ENCODE measurements at places on chromosomes 2 and 18.

- no peak for DNase-seq
Measured at GRCh38 chr2:53417385-53417784, 350.2 kb upstream of the CHAC2 start.

GRCh38 chr2:229173825-229174359 is 97.2 kb downstream of the PID1 start:
- no peak for DNase-seq

- DNase-seq: no peak
Measured at GRCh38 chr2:16023506-16024360, 83.4 kb downstream of the MYCN start.

DNA sequence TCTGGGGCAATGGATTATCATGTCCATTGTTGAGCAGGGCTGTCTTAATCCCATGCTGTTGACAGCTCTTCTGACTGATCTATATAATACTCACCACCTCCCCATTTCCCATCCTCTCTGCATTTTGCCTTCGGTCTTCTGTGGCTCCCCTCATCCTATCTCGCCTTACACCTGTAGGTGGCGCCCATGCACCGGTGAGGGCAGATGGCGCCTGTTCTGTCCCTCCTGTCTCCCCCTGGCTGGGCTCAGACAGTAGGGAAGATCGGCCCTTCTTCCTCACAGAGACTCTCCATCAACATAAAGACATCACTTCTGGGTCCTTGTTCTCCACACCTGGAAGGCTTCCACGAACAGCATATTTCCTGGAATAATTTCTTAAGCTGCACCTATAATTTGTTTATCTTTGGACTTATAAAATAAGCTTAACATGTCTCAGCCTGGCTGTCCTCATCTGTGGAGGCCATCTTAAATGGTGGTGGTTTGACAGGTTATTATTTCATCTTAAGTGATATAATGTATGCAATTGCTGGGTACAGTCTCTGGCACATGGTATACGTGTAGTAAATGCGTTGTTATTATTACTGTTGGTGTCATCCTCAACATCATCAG is 10.9 kb upstream of the CDH20 start:
- no peak for DNase-seq

- DNase-seq: no peak
Measured at GRCh38 chr2:209977386-209978239, 24.8 kb upstream of the RPE start.

- no peak for DNase-seq
Measured at GRCh38 chr2:88099798-88100488, 27.9 kb downstream of the FABP1 start.

DNA sequence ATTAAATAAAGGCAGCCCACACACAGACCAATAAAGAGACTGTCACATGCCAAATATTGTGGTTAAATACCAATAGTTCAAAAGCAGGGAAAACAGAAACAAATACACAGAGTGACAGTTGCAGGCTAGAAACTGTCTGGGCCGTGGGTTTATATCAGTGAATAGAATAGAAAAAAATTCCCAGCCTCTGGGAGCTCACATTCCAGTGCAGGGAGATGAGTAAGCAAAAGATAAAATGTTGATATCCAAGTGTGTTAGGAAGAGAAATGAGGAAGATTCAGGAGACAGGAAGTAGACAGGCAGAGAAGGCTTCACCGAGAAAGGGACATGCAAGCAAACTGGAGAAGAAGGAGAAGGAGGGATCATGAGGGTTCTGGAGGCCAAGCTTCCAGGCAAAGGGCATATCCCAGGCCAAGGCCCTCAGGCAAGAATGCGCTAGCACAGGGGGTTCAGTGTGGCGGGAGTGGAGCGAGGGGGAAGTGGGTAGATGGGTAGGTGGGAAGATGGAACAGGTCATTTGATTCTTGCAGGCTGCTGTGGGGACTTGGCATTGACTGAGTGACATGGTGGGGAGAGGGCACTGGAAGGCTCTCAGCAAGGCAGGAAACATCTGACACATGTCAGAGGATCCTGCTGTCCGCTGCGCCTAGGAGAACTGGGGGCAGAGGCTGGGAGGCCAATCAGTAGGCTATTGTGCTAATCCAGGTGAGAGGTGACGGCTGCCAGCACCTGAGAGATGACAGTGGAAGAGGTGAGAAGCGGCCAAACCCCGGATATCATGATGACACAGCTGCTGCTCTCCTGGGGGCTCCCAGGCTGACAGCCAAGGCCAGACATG is 89.2 kb downstream of the ZBTB7C start:
- DNase-seq: no peak

GRCh38 chr2:212537726-212538304 is 787 bp downstream of the ERBB4 start:
- no peak for DNase-seq

- no peak for DNase-seq
Measured at GRCh38 chr2:33178209-33178608, 231.5 kb downstream of the LTBP1 start.

DNA sequence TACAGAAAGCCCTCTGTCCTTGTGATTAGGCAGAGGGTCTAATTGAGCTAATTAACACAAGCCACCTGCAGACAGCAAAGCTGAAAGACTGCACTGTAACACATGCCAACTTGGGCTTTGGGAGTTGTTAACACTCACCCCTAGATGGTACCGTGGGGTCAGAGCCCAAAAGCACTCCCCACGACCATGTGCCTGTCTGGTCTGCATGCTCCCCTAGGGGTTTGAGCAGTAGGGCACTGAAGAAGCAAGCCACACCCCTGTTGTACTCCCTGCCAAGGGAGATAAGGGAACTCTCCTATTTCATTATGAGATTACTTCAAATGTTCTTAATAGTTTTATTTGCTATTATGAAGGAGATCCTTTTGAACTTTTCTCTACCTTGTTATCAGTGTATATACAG is 560.1 kb upstream of the FSHR start:
- no peak for DNase-seq

GRCh38 chr2:219438453-219438852 is 3.8 kb downstream of the SPEG start:
- DNase-seq: no peak

GRCh38 chr18:6607343-6607742 is 122.2 kb upstream of the ARHGAP28 start:
- DNase-seq: no peak

GRCh38 chr18:75879196-75879595 is 451.7 kb upstream of the SMIM21 start:
- DNase-seq: no peak

DNA sequence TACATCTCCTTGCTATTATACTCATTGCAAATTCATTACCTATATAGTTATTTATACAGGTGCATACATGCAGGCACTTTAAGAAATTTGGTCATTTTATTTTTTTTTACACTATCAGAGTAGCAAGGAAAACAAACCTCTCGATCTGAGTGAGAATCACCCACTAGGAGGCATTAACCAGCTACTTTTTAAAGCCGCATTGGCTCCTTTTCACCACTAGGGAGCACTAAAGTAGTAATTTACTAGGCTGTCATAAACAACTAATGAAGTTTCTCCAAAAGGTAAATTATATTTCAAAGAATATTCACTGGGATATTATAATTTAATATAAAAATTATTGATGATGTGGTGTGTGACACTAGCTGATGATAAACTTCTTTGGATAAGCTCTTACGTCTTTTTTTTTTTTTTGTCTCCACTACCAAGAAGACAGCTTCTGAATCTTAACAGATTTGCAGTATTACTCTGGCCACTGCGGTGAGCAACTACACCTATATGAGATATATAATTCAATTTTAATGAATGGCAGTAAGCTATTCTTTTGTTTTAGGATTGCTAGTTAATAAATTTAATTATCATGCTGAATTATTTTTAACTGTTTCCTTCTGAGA is 101.9 kb downstream of the NOL4 start:
- DNase-seq: no peak

- peak; percentile 43 for DNase-seq
Measured at GRCh38 chr2:69306822-69307578, 80.0 kb downstream of the GFPT1 start.

DNA sequence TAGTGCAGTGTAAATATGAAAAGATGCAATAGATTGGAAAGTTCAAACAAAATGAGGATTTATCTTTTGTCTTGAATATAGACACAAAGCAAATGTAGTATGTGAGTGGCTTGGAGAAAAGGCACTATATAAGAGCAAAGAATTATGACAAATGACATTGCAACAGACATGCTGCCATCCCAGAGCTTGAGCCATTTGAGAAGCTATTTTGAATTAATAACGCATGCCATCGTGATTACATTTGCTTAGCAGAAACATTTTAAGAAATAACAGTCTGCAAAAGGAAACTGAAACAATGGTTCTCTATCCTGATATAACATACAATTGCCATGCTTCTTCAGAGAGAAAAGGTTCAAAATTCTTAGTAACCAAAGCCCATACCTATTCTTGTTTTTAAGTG is 677.1 kb downstream of the ZEB2 start:
- DNase-seq: no peak

DNA sequence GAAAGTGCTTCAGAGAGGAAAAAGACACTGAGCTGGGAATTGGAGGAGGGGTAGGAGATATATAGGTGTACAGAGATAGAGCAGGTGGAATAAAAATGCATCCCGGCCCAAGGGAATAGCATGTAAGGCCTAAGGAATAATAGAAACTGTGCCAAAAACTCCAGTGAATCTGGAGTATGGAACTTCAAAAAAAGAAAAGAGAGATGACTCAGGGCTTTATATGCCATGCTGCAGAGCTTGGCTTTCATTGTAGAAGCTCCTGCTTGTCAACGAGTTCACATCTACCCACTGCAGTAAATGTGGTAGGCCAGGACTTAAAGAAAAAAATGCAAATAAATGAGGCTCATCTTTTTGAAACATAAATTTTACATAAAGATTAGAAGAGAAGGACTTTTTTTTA is 131.8 kb downstream of the MREG start:
- DNase-seq: no peak

- DNase-seq: no peak
Measured at GRCh38 chr2:111028720-111029119, 92.0 kb upstream of the BCL2L11 start.

- no peak for DNase-seq
Measured at GRCh38 chr2:25078170-25079049, 36.5 kb downstream of the EFR3B start.

DNA sequence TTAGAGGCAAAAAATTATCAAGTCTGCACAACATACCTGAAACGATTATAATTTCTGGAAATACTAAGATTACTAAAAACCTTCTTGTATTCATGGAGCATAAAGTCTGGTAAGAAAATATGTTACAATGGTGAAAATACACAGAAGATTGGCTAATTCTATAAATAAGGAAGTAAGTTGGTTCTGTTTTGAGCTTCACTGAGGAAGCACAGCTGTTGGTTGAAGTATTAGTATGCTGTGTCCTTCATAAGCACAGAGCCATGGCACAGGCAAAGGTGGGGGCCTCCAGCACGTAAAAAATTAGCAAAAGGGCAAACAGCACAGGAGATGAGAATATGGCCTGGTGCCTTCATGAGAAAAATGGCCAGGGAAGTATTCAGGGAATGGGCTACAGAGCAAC is 40.4 kb upstream of the ANKRD62 start:
- no peak for DNase-seq

- DNase-seq: no peak
Measured at GRCh38 chr2:66014450-66014849, 420.5 kb upstream of the MEIS1 start.

DNA sequence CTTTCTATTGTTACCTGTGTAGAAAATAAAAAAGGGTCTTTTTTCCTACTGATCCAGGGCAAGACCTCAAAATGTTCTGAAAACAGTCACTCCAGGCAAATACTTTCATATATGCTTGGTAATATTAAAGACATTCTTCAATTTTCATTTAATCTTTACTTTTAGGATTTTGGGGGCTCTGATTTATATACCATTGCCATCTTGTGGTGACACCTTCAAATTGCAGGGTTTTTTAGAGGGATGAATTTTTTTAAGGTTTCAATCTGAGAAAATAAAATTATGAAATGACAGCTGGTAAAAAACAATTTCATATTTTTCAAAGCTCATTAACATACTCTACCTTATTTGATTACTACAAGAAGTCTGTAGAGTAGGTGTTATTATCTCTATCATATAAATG is 26.8 kb downstream of the MAPK4 start:
- DNase-seq: no peak

DNA sequence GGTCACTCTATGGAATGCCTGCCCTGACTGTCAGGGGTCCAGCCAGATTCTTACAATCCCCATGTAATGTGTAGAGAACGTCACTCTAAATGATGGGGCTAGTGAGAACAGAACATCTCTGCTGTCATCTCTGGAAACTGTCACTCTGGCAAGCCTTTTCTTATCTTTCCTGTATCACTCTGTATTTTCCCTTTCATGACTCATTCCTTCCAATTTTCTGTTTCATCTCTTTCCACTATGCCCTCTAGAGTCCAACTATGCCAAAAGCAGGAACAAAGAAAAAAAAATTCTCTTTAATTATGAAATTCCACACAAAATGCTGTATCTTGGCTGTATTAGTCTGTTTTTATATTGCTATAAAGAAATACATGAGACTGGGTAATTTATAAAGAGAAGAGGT is 608.8 kb downstream of the ADCYAP1 start:
- no peak for DNase-seq

GRCh38 chr2:1664076-1664605 is 80.2 kb downstream of the PXDN start:
- DNase-seq: no peak

DNA sequence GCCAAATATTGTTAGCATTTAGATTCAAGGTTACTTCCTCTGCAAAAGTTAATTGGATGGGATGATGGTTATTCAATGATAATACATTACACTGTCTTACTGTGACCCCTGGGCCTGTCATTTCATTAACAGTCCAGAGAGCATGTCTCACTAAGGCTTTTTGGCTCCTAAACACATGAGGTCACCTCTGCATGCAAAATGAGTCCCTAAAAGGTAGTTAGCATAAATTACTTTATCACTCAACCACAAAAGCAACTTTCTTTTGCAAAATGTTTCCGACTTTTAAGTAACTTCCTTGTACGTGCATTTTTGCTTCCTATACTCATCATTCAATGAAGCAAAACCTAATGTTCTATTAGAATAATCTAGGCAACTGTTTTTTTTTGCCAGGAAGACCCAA is 16.8 kb upstream of the AGFG1 start:
- no peak for DNase-seq

DNA sequence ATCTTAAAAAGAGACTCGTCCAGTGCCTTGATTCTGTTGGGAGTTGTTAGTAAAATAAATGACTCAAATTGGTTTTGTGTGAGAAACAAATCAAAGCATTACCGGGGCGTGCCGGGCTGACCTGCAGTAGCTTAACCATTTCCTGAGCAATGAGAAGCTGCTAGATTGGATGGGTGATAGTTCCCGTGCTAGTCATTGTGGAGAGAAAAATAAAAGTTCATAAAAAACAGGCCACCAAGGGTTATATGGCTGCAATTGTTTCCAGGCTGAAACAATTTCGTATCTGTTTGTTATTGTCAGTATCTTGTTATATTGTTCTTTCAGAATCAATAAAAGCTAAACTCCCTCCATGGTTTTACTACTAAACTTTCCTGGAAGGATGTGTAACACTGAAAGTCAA is 314.4 kb downstream of the MTX2 start:
- no peak for DNase-seq

- no peak for DNase-seq
Measured at GRCh38 chr2:78682781-78683180, 342.7 kb upstream of the REG3G start.
